DMS153 (cell line): ENCODE measurements at places on chromosomes 1 and 21.

- DNase-seq = no peak
Measured at GRCh38 chr1:202589190-202589930, 120.9 kb downstream of the SYT2 start.

GRCh38 chr1:17427696-17428660, 11.5 kb downstream of the RCC2 start:
- no peak for DNase-seq

DNA sequence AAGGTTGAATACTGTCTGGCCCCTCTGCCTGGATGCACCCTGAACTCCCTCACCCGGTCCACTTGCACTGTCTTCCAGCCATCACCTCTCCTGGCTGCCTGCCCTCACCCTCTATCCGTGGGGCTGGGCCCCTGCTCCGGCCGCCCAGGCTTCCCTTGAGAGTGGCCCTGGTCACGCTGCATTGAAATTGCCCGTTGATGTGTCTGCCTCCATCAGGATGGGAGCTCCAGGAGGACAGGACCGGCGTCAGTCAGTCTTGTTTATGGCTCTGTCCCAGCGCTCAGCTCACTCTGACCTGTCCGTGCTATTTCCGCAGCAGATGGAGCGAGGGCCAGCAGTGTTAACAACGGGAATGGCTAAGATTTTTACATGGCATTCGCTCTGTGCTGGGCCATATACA, 34.9 kb downstream of the FOXO6 start:
- no peak for DNase-seq

- peak; percentile 24 for DNase-seq
Measured at GRCh38 chr1:153390938-153391710, at the start of gene S100A8. S100A8 (minus strand) TSS chr1:153391073; CDS start chr1:153390535, 538 bp downstream.

DNA sequence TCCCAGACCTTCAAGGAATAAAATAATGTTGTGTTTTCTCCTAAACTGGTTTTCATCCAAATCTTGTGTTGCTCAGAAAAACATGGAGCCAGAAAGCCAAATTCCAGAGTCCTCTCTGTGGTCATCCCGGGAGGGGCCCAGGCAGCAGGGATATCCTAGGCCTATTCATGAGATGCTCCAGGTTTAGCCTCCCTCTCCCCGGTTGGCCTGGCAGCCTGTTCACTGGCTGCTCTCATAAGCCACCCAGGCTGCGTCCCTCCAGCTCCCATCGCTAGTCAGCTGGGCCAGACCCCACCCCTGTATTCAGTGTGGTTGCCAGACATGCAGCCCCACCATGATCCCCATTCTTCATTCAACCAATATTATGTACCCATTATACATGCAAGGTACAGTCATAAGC, 113.4 kb upstream of the F3 start:
- no peak for DNase-seq

GRCh38 chr21:46117586-46118315, 19.8 kb downstream of the COL6A2 start:
- no peak for DNase-seq

DNA sequence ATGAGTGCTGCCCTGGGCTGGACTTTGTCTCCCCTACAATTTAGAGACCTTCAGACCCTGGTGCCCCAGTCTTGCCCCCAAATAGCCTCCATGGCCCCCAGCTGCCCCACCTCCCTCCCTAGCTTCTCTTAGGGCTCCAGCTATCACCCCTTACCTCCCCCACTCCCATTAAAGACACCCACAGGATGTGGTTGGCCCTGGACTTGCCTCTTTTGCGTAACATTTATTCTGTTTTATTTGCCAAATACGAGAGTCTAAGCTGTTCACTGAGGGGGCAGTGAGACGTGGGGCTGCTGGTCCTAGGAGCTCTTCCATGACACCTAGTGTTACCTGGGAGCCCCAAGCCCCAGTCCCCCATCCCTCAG, 4.5 kb downstream of the ZC3H12A start:
- DNase-seq = no peak

- DNase-seq = no peak
Measured at GRCh38 chr1:164759144-164759920, 200.3 kb downstream of the PBX1 start.

DNA sequence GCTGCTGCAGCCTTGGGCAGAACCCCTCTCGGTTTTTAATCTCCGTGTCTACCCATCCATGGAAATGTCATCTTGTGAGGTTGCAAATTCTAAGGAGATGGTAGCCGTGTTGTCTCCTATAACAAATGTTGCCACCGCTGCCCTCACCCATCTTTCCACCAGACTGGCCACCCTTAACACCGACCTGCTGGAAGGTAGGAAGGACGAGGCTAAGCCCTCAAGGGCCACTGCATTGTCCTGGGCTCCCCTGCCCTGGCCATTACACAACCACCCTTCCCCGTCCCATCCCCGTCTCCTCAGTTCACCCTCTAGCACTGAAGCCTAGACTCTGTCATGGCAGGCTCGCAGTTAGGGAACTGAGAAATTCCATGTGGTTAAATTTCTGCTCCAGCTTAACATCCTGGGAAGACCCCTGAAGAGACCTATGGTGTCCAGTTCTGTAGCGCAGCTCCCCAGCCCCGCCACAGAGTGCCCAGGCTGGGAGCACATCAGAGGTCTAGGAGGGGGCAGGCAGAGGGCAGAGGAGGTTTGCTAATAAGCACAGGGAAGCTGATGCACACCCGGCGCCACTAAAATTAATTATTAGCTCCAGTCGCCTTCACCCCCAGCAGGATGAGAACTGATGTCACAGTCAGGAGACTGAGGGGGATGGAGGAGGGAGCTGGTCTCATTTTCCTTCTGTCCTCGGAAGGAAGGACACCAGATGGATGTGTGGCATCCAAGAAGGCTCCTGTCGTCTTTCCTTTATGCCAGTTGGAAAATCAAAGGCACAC, 38.3 kb downstream of the STUM start:
- no peak for DNase-seq

DNA sequence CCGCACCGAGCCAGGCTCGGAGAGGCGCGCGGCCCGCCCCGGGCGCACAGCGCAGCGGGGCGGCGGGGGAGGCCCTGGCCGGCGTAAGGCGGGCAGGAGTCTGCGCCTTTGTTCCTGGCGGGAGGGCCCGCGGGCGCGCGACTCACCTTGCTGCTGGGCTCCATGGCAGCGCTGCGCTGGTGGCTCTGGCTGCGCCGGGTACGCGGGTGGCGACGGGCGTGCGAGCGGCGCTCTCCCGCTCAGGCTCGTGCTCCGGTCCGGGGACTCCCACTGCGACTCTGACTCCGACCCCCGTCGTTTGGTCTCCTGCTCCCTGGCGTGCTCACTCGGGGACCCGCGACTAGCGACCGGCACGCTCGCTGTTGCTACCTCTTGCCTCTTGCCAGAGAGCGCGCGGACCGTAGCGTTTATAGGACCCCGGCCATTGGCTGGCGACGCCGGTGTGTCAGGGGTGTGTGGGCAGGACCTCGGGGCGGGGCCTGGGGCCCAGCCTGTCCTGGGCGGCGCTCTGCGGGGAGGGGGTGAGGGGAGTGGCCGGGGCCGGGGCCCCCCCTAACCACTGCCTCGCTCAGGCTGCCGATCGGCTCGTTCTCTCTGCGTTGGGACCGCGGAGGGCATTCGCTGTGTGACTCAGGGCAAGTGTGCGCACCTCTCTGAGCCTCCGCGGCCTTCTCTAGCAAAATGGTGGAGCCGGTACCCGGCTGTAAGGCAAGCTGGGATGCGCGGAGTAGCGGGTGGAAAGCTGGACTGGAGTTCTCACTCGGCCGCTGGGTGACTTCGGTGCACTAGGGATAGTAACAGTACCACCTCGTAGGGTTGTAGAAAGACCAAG, at the start of gene SLC2A1:
SLC2A1 (minus strand) TSS at position 381 of the 832 bp plus-strand sequence; CDS start at position 164, 217 bp downstream.
- peak; percentile 93 for DNase-seq

DNA sequence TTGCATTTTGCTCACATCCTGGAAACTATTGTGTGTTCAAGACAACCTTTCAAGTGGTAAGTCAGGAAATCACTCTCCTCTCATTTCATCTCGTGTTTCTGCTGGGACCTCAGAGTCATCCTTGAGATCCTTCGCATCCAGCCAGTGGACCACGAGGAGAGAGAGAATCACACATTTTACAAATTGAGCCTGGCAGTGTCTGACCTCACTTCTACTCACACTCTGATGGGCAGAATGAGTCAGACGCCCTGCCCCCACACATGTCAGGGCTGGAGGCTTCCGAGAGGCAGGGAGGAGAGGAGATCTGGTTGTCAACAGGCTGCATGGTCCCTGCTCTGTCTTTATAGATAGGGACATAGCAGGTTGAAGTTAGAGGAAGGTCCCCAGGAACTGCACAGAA, 509.7 kb downstream of the AJAP1 start:
- DNase-seq = no peak

DNA sequence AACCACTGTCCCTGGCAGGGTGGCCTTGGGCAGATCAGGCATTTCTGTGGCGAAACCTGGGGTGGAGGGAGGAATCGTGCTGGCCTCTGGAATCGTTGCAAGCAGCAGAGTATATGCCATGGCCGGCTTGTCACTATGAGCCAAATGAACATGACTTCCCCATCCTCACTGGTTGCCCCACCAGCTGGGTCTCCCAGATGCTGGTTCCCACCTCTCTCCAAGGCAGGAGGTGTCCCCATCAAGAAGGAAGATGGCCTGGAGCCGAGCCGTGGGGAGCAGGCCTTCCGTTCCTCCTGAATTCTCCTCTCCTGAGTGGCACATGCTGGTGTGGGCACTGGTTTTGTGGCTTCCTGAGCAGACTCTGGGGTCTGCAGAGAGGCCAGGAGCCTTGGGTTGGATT, 60.2 kb upstream of the ACTRT2 start:
- no peak for DNase-seq

DNA sequence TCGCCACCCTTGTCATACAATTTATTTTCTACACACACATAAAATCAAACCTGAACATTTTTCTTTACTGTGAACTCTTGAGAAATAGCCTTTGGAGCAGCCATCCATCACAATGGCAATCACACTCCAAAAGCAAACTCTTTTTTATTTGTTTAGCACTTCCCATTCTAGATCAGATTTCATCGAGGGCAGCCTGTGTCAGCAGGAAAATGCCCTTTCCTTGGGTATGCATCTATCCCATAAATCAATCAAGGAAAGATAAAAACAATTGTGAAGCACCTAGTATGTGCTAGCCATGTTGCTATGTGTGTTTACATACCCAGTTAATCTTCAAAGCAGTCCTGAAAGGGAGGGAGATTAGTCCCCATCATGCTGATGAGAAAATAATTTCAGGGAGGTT, 484.1 kb upstream of the USP24 start:
- DNase-seq = peak; percentile 76

GRCh38 chr1:222844411-222844779, 29.6 kb downstream of the DISP1 start:
- DNase-seq = no peak

GRCh38 chr1:74712881-74713280, 20.0 kb downstream of the CRYZ start:
- no peak for DNase-seq

DNA sequence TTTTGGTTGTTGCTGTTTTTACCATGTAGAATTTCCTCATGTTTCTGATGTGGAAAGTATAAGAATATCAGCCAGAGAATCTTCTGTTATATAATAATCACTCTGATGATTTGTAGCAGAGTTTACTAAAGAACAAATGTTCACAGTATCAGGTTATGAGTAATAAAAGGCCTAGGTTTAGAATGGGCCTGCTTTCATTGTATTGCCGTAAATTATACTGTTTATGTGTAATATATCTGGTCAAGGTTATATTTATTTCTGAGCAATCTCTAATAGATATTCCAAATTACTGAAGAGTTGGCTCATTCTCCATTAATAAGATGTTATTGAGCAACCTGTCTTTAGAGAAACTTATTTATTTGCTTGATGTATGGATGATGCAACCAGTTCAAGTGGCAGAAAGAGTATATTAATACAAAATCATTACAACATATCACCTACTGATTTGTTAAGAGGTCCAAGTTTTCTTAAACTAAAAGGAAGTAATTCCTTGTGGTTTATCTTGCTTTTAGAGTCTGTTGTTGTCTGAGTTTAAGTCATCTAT, 649.4 kb upstream of the CXADR start:
- no peak for DNase-seq

- DNase-seq = no peak
Measured at GRCh38 chr21:34885125-34885524, 164.0 kb downstream of the RUNX1 start.

GRCh38 chr1:223244366-223245103, 101.5 kb upstream of the TLR5 start:
- DNase-seq = no peak

- DNase-seq = peak; percentile 90
Measured at GRCh38 chr1:230066466-230067404, at the start of gene GALNT2. GALNT2 (plus strand) TSS chr1:230067238; CDS start chr1:230067281, 43 bp downstream.

GRCh38 chr1:2460996-2461751, 14.9 kb upstream of the PLCH2 start:
- DNase-seq = no peak

DNA sequence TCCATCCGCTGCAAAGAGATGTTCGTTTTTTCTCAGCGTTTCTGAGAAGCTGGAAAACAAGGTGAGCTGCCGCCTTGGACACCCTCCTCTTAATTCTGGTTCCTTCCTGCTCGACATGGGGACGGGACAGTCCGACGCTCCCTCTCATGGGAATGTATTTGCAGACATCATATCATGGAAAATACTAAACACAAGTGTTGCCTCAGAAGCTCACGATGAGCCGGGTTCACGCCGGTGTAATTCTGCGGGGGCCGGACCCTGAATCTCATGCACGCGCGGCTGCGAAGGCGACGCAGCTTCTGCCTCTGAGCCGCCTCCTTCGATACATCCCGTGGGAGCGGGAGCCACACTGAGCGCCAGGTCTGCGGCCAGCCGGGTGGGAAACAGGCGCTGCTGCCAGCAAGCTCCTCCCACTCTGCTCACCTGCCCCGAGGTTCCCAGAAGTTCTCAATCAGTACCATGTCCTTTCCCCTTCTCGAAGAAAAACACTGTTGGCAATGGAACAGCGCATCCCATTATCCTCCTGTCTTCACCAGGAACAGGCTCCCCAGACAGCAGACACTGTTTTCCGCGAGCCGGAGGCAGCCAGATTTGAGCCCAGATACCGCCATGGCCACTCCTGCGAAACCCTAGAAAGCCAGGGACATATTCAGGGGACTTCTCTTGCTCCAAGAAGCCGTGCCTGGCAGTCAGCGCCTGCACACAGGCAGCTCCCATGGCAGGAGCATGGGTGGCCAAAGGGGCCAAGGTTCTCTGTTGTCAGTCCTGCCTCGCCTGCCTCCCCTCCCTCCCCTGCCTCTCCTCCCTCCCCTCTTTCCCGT, 98.0 kb downstream of the WDR4 start:
- peak; percentile 45 for DNase-seq

DNA sequence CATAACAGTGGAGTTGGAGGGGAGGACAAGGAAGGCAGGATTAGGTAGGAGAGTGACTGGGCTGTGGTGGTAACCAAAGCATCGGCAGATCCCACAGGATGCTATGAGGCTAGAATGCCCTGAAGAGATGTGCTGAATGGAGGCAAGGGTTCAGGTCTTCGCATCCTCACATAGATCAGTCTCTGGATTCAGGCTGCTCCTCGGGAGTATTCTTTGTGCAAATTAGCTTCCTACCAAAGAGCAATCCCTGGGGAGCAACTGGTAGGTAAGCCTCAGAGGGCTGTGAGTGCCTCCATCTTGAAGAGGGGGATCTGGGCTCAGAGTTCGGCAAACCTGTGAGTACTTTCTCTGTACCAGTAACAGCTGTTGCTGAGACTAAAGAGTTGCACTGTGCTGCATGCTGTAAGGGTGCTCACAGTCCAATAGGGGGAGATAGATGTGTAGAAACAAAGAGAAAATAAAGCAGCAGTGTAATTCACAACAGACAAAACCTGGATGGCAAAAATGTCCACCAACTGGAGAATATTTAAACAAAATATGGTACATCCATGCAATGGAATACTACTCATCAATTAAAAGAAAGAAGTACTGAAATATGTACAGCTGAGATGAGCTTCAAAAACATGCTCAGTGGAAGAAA, 322.4 kb upstream of the DEPDC1 start:
- DNase-seq = peak; percentile 60
